ENCODE measurements at places on chromosomes 7 and 10. TPM values are rescaled to one million over a fixed set of nuclear protein-coding genes. Genes with fewer than 3 reads are reported as not detected.

The SNX13 gene
- 38.4 TPM for total RNA-seq

DNA sequence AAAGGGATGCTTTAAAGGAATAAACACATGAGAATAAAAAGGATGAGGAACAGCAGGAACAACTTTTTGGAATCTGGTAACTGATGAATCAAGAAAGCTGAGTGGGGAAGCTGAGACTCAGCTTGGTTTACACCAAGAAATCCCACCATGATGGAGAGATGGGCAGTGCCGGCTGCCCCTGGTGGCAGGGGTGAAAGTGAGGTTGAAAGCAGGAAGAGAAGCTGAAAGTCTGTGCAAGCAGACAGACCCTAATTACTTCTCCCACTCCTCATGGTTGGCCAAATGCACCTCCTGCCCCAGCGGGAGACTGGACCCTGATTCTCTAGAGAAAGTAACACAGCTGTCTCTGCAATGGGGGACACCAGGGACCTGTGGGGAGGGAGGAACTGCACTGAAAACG is 57.6 kb upstream of the NANOS1 start:
- DNase-seq = no peak

The SPDYE6 gene
- not detected for total RNA-seq

- no peak for DNase-seq
Measured at GRCh38 chr7:95479992-95480624, 5.6 kb upstream of the ASB4 start.

- DNase-seq = no peak
Measured at GRCh38 chr10:7329219-7329618, 81.6 kb downstream of the SFMBT2 start.

DNA sequence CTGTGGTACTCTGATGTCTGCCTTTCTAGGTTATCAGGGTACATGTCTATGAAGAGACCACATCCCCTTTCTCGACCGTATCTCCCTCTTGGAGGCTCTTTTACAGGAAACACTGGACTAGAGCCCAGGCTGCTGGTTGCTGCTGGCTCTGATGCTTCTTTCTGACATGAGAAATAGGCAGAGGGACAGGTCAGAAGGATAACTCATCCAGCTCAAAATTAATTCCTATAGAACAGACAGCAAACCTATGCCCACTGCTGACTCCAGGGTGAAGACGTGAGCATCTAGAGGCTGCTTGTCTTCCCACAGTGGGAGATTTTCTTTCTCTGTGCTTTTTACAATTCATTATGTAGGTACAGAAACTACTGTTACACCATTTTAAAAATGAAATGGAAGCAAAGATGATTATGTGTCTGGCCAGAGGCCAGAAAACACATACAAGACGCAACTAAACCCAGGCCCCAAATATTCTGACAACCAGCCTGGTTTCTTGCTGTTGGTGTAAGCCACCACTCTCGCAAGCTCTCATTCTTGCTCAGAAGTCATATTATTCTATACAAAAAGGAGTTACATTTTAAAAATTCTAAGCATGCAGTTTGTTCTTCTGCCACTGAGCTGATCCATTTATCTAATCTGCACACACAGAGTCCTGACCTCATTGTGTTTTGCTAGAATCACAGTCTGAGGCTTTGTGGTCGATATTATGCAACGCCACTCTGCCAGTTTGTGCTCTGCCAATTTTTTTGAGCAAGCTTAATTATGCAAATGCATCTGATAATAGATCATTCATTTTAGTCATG is 424.3 kb downstream of the KIF20B start:
- DNase-seq = no peak

DNA sequence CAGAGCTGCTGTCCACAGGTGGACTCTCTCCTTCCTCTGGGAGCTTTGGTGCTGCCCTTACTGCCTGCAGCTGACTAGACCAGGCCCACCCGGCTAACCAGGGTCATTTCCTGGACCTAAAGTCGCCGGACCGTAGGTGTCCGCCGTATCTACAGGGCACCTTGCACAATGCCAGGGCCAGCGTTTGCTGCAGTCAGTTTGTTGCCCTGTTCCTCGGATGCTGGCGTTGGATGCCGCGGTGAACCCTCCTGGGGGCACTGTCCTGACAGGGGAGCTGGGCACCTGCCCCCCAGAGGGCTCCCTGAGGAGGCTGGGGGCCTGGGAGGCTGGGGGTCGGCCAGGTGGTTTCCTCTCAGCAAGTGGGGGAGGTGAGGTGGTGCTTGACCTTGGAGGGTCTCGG is 96.6 kb downstream of the UNCX start:
- DNase-seq = no peak

- DNase-seq = no peak
Measured at GRCh38 chr10:93434991-93435491, 47.1 kb downstream of the MYOF start.

GRCh38 chr7:69860941-69861622 is 262.8 kb downstream of the AUTS2 start:
- no peak for DNase-seq

The OR2A1 gene
- total RNA-seq = not detected

DNA sequence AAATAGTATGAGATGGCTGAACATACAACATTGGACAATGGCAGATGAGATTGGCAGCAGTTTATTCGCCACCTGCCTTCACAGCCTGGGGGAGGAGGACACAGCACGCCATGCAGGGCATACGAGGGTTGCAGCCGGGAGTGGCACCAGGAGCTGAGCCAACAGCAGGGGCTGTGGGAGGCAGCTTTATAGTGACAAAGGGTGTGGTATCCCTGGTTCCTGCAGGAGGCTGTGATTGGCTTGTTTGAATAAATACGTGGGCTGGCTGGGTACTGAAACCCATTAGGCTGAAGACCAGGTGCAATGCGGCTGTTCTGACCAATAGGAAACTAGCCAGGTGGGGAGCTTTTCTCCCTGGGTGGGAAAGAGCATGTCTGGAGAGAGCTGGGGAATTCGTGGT is 68.9 kb upstream of the LEP start:
- no peak for DNase-seq

GRCh38 chr7:23743226-23743625 is 33.2 kb downstream of the STK31 start:
- DNase-seq = no peak

DNA sequence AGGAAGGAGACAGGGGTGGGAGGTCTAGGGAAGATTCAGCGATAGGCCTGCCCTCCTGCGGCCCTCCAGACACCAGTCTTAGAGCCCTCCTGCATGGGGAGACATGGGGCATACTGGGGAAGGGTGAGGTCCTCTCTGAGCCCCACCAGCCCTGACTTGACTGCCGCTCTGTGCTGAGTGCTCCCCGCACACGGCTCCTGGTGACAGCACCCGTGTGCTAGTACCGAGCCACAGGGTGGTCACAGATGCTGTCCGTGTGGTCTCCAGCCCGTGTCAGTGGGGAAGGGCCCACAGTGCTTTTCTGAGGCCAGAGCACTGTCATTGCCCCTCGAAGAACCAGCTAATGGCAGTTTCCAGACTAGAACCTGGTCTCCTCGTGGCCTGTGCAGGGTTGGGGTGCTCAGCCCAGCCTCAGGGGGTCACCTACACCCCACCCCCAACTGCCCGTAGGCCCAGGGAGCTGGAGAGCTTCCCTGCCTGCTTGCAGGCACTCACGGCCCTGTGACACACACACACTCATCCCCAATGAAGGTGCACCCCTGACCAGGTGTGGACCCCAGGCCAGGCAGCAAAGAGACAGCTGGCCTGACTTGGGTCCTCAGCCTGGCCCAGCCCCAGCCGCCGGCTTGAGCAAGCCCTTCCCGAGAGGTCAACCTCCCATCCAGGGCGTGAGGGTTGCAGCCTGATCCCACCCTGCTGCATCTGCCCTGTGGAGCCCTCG is 86.0 kb upstream of the RET start:
- no peak for DNase-seq

The TSPAN33 gene
- total RNA-seq = 44.8 TPM

DNA sequence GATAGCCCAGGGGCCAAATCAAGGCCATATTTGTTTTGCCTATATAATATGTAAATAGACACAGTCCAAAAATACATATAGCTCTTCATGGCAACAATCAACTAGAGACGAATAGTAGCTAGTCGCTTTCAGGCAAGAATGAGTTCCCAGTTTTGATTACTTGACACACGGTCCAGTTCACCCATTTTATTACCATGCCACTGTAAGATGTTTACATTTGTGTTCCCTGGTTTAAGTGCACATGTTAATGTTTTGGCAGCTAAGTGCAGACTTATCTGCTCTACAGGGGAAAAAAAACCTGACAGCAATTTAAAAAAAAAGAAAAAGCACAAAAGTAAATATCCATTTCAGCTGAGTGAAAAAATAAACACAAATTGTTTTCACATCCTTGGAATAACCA is 213.1 kb downstream of the TPK1 start:
- no peak for DNase-seq

The KCNIP2 gene
- 4.3 TPM for total RNA-seq

Data from OCI-LY7 (cell line).